Neural crest cell (in vitro differentiated cells): ENCODE measurements at places on chromosomes 5 and 9.

GRCh38 chr5:179180061-179180610 lies 120.0 kb downstream of the ZNF354C start:
- no peak for DNase-seq

DNA sequence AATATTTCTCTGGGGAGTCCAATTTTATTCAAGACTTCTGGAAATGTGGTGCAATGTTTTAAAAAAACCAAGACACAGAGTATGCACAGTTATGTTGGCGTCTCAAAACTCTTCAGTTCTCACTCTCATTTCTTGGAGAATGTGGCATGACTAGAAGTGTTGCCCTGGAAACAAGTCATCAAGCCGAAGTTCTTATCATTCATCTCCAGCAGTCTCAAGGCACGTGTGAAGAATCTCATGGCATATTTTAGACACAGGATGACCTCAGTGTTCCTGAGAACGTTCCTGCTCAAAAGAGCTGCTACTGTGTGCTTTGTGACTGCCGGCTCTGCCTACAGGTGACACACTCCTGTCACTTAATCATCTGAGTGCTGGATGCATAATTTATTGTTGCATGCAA lies 147.4 kb upstream of the IRX4 start:
- DNase-seq: no peak

GRCh38 chr5:66959653-66960052 lies 236.9 kb downstream of the CD180 start:
- no peak for DNase-seq

- no peak for DNase-seq
Observed at GRCh38 chr9:3977614-3978112, 322.2 kb downstream of the GLIS3 start.

- DNase-seq: no peak
Observed at GRCh38 chr5:81213070-81213469, 20.1 kb upstream of the CKMT2 start.

DNA sequence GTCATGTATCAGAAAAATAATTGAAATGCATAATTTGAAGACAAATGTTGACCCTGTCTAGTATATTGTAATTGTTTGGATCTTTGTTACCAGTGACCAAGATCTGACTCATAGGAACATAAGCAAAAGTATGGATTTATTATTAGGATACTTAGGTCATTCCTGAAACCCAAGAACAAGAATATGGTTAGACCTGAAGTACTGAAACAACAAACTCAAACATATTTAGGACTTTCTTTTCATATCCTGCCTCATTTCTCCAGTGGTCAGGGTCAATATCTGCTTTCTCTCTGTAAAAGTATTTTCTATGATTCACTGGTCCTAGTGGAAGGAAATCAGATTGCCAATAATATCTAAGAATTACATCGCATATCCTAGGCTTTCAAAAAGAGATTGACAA lies 1937.1 kb upstream of the WWC1 start:
- no peak for DNase-seq

DNA sequence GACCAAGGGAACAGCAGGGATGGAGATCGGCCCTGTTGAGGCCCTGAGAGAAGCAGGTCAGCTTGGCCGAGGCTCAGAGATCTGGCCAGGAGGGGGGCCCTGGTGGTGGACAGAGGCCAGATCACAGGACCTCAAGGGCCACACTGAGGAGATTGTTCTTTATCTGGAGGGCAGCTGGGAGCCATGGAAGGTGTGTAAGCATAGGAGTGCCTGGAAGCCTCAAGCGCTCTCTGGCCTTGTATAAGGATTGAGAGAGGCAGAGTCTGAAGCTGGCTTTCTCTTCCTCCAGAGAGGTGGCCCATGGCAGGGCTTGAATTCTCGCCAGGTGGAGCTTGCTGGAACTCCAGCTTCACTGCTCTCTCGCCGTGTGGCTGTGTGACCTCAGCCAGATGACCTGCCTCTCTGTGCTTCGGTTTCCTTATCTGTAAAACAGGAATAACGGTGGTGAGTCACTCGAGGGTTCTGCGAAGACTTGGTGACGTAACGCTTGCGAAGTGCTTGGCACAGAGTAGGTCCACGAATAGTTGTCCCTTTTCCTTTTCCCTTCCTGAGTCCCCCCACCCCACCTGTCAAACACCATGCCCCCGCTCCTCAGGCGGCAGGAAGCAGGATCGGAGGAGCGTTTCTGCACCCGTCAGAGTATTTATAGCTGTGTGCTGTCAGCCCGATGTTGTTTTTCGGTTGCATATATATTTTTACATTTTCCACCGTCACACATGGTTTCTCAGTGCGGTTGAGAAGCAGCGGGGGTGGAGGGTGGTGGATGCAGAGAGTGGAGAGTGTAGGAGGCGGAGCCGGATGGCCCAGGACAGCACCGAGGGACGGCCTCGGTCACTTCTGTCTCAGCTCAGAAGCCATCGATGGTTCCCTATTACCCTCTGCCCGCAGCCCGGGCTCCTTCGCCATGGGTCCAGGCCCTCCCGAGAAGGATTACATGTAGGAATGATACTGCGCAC lies 17.0 kb upstream of the CRB2 start:
- DNase-seq: no peak

- DNase-seq: no peak
Observed at GRCh38 chr5:37771203-37771611, 68.6 kb downstream of the GDNF start.

GRCh38 chr9:120424248-120424647 lies 155.7 kb downstream of the CDK5RAP2 start:
- DNase-seq: no peak

DNA sequence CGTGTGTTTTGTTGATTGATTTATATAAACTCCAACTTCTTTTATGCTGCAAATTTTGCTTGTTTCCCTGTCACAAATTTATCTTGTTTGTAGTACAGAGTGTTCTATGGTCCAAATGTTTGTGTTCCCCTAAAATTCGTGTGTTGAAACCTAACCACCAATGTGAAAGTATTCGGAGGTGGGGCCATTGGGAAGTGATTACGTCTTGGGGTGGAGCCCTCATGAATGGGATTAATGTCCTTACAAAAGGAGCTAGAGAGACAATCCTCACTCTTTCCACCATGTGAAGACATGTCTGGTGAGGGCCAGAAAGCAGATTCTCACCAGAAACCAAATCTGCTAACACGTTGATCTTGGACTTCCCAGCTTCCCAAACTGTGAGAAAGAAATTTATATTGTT lies 262.0 kb downstream of the MAN2A1 start:
- no peak for DNase-seq

GRCh38 chr9:76581731-76582130 lies 122.7 kb downstream of the GCNT1 start:
- DNase-seq: no peak

DNA sequence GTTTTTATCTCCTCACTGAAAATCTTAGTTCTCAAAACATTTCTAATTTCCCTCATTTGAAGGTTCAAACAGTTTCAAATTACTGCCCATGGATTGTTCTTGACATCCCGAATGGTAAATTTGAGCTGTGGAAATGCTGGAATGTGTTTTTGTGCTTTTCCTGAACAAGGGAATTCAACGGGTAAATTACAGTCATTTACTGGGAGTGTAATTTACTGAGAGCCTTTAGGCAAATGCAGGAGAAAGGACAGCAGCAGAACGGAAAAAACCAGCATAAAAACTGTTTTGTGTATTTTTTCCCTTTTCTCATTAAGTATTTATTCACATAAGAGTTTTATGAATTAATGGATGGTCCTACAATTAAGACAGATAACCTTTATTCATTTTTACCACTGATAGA lies 139.2 kb downstream of the PBX3 start:
- DNase-seq: no peak

- no peak for DNase-seq
Observed at GRCh38 chr9:98873951-98874371, 66.5 kb downstream of the GALNT12 start.

DNA sequence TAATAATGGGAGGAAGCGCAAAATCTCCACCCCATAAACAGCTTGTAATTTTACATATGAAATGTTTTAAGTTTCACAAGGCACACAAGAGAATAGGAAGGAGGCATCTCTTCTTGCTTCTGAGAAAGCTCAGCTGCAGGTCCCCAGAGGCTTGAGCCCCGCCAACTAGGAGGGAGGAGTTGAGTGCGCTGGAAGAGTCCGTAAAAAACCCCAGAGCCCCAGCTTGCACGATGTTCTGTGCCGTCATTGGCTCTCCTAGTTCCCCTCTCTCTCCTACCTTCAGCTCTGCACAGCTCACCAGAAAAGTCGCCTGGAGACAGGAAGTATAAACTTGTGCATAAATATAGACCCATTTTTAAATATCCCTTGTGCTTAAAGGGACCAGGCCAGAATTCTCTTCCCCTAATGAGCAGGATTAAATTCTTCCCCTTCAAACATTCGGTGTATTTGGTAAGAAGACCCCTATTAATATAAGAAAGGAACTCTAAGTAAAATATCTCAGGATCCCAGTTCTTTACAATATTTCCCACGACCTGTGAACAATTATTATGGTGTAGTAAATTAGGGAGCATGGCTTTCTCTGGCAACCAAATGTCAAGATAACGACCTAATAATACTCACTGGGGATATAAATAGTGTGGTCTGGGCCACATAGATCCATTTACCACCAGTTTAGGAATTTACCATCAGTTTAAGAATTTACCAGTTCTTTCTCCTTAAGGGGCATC lies 13.7 kb downstream of the GLRX start:
- DNase-seq: no peak

DNA sequence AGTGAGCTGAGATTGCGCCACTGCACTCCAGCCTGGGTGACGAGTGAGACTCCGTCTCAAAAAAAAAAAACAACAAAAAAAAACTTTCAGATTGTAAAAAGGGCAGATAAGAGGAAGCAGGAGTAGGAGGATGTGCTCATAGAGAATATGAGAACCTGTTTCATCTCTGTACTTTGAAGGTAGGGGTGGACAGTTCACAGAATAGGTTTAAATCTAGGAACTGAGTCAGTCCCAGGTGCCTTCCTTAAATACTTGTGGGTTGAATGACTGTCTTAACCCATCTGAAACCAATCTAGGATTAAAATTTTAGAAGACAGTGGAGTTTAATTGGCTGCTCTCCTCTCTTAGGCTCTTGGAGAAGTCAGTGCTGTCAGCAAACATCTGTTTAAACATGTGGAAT lies 12.4 kb downstream of the POLK start:
- no peak for DNase-seq
